ENCODE measurements at places on chromosomes 7 and 10. TPM values are rescaled to one million over a fixed set of nuclear protein-coding genes. Genes with fewer than 3 reads are reported as not detected.

The CLDN12 gene
- total RNA-seq, result 22.8 TPM

The FEZF1 gene
- total RNA-seq, result not detected

The TWIST1 gene
- total RNA-seq, result 4.7 TPM

The PLEKHA8 gene
- 13.3 TPM for total RNA-seq

The LMOD2 gene
- total RNA-seq, result not detected

The GPNMB gene
- total RNA-seq, result 31.4 TPM

The SCIN gene
- 5.7 TPM for total RNA-seq

The PTN gene
- total RNA-seq, result 6.1 TPM

The ABCB4 gene
- total RNA-seq, result 4.3 TPM

The HOXA1 gene
- 0.78 TPM for total RNA-seq

The ZNF212 gene
- 11.7 TPM for total RNA-seq

The FAM25C gene
- total RNA-seq, result not detected

The COL26A1 gene
- not detected for total RNA-seq

The NACAD gene
- total RNA-seq, result 0.54 TPM

The ARMS2 gene
- total RNA-seq, result not detected

The AKR1C3 gene
- total RNA-seq, result 72.5 TPM

All from thyroid gland (tissue), 4 donors.